Activated T-cell treated with anti-CD3 and anti-CD28 coated beads for 48 hours (primary cell): ENCODE measurements at places on chromosomes 5 and 9.

- no peak for DNase-seq
These were observed 26.2 kb downstream of the GRIA1 start for GRCh38 chr5:153516504-153517240.

DNA sequence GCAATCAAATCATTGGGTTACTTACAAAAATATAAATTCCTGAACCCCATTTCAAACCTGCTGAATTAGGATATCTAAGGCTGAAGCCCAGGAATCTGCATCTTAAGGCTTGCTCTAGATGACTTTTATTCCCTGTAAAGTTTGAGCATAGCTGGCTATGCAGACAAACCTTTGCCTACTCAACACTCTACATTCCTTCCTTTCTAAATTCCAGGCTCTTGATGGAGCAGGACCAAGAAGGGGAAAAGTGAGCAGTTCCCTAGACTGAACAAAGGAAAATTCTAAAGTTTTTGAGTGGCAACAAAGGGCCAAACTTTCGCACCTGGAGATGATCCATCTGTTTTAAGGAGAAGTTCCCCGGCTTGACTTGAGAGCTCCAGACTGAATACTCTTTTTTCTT, 9.8 kb upstream of the ADRA1B start:
- DNase-seq, result no peak

- peak; percentile 36 for DNase-seq
These were observed 25.1 kb upstream of the CD180 start for GRCh38 chr5:67221487-67222242.

DNA sequence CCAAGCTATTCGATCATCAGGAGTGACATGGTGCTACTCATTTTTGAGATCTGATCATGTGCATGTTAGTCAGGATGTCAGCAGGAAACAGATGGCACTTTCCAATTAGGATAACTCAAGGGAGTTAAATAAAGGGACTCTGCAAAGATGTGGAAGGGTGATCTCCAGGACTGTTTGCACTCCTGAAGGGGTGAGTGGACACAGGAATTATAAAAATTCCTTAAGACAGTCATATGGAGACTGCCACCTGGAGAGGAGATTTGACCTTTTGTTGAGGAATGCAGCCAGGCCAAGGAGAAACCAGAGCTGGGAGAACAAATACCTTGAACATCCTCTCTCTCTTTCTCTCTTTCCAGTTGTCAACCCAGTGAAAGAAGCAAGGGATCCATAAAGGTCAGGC, 189.1 kb downstream of the GABRG2 start:
- no peak for DNase-seq

- no peak for DNase-seq
These were observed 250.6 kb upstream of the DAPK1 start for GRCh38 chr9:87247097-87247496.

GRCh38 chr9:76684213-76684612, 80.0 kb upstream of the PCA3 start:
- DNase-seq, result no peak

DNA sequence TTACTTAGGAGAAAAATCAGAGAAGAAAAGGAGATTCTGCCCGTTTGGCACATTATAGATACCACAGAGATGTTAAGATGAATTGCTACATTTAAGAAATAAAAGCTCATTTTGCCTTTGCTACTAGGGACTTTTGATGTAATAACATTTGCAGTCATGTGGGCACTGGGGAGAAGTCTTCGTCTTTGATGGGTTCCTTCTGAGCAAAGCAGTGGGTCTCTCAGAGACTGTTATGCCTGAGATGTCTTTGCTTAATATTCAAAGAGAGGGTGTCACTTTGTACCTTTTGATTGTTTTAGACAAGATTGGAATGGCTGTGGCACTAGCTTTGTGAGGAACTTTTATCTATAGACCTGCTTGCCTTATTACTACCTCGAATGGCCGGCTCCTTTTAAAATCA, 25.0 kb downstream of the SLC25A25 start:
- no peak for DNase-seq

GRCh38 chr9:72363236-72363635, 1.8 kb downstream of the ZFAND5 start:
- no peak for DNase-seq
